ENCODE measurements at places on chromosomes 5 and 9. TPM values are rescaled to one million over a fixed set of nuclear protein-coding genes. Genes with fewer than 3 reads are reported as not detected.

Gene NAIP
- total RNA-seq = 3.2 TPM

Gene CCL28
- 2.3 TPM for total RNA-seq

Gene LRRC19
- not detected for total RNA-seq

Gene CCL21
- not detected for total RNA-seq

Gene LRRC14B
- total RNA-seq = not detected

Gene MYMK
- not detected for total RNA-seq

Gene FOXD1
- 72.4 TPM for total RNA-seq

Gene TEK
- total RNA-seq = 0.98 TPM
